ENCODE measurements at places on chromosomes 1 and 21. TPM values are rescaled to one million over a fixed set of nuclear protein-coding genes. Genes with fewer than 3 reads are reported as not detected.

DNA sequence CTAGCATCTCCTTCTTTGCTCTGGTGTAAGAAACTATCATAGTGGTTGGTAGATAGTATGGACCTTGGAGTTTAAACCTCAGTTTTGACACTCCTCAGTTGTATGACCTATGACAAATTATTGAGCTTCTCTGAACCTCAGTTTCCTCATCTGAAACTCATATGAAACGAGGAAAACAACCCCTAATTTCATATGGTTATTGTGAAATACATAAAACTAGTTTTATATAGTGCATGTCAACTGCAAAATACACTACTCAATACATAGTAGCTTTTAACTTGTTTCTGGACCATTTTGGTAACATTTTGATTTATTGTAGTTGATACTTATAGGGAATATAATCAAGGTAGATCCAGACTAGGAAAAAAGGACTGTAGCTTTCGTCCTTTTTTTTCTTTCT, 32.9 kb downstream of the CLIC4 start:
- no peak for DNase-seq

DSCAM gene
- total RNA-seq: 19.7 TPM

DNA sequence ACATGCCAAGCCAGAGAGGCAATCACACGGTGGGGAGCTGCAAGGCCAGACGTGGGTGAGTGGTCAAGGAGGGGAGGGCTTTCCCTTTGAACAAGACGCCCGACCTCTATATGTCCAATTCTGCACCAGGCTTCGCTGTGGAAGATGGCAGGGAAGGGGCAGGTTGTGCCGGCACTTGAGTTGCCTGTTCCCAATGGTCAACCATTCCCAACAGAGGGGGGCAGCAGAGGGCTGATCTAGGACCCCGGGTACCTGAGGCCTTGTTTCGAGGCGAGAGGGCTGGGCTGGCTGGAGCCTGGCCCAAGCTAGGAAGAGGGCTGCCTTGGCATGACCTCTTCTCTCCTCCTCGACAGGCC, 64.9 kb downstream of the TMEM53 start:
- DNase-seq: peak; percentile 37

DNA sequence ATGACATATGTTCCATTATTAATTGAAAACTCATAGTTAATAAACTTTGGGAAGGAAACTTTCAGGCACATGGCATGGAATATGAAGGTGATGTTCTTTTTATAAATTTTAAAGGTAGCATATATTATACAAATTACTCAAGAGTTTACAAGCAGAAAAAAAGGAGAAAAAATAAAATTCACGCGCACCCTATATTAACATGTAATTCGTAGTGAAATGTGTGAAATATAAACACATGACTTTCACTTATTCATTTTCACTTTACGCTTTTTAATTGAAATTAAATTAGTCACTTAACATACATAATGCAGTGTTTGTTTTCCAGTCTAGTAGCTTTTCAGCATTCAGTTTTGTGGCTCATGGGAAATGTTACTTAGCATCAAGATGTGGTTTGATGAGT, 27.4 kb upstream of the SCYL3 start:
- DNase-seq: no peak

AADACL4 gene
- not detected for total RNA-seq

- DNase-seq: no peak
Observed at GRCh38 chr1:215958841-215959240, 391.7 kb downstream of the KCTD3 start.

DNA sequence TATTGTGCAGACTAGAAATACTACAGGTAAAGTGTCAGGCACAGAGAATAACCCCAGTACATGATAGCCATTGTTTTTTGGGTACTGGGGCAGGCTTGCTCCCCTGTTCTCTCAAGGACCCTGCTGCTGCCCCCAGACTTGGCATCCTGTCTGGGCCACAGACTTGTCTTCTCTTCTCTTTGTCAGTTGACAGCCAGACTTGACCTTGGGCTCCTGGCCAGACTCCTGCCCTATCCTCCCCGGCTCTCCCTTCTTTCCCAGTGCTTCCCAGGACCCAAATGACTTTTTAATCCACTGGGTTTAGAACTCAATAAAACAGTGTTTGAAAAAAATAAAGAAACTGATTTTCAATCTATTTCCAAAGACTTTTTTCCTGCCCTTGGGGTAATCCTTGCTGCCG, 43.2 kb downstream of the ZSCAN20 start:
- DNase-seq: no peak

- DNase-seq: no peak
Observed at GRCh38 chr1:205582046-205582445, 49.8 kb downstream of the ELK4 start.

DNA sequence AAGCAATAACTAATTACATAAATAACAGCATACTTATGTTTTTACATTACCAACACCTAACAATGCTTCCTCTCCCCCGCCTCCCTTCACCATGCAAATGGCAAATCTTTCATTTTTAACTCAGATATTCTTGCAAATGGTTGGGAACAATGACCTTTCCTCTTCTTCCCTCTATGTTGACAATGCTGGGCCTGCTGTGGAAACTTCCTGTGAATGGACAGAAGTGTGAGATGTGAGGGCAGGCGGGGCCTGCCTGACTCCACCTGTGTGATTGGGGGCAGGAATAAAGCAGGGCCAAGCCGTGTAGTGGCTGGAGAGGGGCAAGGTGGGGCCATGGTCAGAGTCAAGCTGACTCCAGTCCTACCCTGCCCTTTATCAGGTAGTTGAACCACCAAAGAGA, 289.6 kb downstream of the RPS6KC1 start:
- DNase-seq: no peak

- DNase-seq: no peak
Observed at GRCh38 chr1:213600879-213601278, 386.9 kb upstream of the PROX1 start.

DNA sequence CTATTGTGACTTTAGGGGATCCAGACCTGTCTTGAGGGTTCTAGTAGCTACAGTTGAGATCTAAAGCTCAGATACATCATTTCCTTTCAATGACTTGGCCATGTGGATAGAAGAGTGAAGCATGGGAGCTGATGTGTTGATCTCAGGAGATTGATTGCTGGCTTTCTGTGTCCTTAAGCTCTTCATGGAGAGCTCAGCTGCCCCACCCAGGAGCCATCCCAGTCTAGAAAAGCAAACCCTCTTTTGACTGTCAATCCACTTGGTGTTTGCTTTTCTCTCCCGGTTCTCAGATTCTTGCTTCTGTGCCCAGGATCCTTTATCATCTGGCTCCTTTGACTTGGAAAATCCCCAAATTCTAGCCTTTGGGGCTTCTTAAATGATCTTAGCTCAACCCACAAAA, 87.2 kb downstream of the ATP1A1 start:
- no peak for DNase-seq

DNA sequence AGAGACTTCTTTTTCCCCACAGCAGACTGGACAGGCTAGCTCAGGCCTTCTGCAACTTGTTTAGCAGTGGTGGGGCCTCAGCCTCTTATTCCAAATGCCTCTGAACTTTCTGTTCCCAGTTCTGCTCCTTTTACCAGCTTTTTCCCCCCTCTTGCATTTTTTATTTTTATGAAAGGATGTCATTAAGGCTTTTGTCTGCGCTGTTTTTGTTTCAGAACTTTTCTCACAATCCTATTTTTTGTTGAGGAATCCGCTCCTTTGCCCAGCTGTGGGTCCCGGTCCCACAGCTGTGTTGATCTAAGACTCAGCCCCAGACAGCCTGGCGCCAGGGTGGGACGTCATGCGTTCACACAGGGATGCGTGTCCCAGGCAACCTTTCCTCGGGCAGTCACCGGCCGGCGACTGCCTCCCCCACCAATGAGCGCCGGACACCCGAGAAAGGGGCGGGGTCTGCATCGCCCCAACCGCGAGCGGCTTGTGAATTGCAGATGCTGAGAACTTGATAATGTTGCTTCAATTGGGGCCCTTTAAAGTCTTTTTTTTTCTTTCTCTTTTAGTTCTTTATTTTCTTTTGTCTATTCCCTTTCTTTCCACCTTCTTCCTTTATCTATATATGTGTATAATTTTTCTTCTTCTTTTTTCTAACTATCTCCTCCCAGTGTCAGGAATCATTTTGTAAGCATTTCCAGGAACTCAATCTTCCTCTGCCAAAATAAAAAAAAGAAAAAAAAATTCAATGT, 3.0 kb upstream of the ID3 start:
- DNase-seq: peak; percentile 84

- DNase-seq: no peak
Observed at GRCh38 chr1:29365906-29366670, 129.8 kb downstream of the PTPRU start.

DNA sequence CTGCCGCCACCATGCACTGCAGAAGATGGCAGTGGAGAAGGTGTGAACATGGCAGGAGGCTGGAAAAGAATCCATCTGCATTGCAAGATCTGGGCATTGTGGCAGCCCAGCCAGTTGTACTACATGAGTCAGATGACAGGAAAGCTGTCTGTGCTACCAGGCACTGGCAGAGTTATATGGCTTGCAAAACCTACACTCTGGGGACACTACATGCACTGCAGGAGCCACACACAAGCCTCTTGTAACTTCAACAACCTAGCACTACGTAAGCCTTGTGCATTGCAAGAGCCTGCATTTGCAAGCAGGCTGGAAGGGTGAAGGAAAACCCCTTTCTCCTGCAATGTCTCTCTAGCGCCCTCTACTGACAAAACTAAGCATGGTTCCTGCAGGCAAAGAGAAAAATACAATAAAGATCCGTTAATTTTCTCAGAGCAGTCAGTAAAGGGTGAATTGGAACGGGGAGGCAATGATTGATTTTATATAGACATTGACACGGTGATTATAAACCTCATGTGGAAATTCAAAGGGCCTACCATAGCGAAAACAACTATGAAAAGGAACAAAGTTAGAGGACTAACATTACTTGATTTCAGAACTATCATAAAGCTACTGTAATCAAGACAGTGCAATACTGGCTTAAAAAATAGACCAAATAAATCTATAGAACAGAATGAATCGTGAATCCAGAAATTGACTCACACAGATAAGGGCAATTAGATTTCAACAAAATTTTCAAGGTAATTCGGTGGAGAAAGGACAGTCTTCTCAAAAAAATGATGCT, 26.2 kb upstream of the DYNLT5 start:
- DNase-seq: no peak

- no peak for DNase-seq
Observed at GRCh38 chr1:111214884-111215283, 12.6 kb upstream of the CHI3L2 start.

DNA sequence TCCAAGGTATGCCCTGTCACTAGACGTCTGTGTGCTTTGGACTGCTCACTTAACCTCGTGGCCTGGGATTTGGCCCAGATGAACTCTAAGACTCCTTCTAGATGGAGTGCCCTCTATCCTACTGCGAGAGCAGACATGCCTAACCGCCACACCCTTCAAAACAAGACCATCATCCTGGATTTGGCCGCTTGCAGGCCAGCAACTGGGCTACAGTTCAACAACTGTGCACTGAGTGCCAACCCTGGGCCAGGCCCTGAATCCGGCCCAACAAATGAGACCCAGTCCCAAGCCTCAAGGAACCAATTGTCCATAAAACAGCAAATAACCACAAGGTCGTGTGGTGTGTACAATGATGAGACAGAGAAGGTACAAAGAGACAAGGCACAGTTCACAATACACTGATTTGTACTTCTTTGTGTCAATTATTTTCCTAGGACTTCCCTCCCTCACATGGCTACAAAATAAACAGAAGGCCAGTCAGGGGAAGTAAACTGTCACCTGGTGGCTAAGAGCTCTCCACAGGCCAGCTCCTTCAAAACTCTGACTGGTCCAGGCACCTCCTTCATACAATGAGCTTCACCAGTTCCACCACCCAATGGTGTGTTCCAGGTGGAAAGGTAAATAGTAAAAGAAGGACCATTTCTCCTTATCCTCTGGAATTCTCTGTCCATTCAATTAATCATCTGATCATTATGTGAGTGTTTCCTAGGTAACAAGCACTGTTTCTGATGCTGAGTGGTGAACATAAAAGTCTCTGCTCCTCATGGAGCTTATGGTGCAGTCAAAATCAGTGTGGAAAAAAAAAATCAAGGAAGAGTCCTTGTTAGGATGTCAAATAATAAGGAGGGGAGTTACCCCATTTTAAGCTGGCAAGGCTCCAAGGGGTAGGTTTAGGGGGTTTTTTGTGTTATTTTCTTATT, 60.4 kb downstream of the CAPZB start:
- peak; percentile 58 for DNase-seq

- no peak for DNase-seq
Observed at GRCh38 chr1:113830039-113830438, 17.8 kb upstream of the RSBN1 start.

- no peak for DNase-seq
Observed at GRCh38 chr1:182855911-182856310, 16.8 kb downstream of the DHX9 start.

DNA sequence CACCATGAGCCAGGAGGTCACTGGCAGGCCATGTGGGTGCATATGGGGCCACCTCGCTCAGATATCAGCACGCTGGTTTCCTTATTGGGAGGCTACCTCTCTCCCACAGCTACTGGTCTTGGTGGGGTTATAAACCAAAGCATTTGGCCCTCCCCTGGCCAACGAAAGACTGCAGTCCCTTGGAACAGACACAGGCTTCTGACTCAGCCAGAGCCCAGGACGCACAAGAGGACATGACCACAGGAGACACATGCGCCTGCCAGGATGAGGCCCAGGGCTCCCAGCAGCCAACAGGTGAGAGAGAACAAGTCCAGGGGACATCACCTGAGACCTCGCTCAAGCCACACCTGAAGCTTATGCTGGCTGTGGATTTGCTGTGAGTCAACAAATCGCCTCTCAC, 13.8 kb downstream of the NPHP4 start:
- DNase-seq: peak; percentile 13

CELA2A gene
- not detected for total RNA-seq

DNA sequence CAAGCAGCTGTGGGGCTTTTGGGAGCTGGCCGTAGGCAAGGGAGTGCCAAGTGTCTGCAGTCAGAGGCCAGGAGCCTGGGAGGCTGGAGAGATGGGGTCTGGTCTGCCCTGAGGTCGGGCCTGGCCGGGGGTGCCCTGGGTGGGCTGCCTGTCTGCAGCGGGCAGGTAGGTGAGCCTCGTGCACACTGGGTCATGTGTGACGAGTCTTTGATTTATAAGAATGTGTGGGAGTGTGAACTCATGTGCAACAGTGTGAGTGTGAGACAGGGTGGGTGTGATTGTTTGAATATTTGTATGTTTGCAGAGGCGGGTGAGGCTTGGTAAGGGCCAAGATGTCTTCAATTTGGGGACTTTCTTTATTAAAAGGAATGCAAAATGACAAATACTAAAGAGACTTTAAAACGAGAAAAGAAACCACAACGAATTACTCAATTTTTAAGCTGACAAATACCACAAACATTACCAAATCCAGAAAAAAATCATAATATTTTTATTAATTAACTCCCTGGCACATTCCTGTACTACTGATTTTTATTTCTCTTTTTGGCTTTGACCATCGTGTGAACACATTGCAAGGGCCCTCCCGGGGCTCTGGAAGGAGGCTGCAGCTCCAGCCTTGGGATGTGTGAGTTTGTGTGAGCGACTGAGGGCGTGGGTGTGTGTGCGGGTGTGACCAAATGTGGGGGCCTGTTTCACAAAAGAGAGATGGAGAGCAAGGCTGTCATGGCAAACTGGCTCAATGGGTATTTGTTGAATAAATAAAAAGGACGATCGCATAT, 110.3 kb upstream of the WNT4 start:
- DNase-seq: no peak

- DNase-seq: no peak
Observed at GRCh38 chr1:240635466-240636256, 23.7 kb upstream of the GREM2 start.

- no peak for DNase-seq
Observed at GRCh38 chr1:13513895-13514546, at the start of gene LRRC38. Gene LRRC38, minus strand, starts transcription at chr1:13514003. Its CDS starts 410 bp downstream, at chr1:13513593.
